GM03348 (cell line): ENCODE measurements at places on chromosomes 13 and 19.

DNA sequence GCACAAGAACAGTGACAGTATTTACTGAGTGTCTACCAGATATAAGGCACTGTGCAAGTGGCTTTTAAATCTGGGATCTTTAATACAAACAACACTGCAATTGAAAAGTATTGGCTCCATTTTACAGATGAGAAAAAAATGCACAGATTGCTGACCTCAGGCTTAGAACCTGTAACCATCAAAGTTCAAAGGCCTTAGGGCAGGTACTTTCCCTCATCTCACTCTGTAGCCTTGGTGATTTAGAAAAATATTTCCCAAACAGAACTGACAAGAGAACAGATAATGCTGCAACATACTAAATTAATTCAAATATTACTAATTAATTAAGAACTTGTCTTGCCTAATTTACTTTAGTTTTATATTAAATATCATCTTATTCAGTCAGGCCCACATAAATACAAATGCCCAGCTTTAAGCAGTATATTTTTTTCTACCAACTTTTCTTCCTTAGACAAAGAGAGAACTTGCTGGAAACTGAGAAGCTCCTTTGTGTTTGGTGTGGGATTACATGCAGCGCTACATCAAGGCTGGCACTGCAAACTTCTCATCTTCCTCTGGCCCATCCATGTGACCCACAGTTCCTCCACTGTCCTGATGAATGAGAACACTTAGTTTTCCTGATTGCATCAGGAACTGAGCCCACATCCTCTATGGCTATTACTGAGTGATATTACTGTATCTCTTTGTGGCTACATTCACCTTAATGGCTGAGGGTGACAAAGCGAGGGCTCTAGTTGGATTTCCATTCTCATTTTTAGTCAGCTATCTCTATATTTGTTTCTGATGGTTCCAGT lies 302.1 kb downstream of the ENOX1 start:
- no peak for DNase-seq

DNA sequence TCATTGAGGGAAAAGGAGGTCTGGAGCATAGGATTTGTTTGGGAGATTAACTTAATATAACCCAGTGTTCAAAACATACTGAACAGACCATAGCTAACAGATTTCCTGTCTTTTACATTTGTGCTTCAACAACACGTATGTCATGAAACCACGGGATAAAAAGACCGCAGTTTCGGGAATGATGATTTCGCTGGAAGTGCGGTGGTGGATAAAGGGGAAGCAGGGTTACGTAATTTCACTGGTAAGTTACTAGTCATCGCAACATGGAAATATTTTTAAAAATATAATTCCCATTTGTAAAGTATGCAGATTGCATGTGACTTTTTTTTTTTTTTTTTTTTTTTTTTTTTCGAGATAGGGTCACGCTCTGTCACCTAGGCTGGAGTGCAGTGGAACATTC lies 237.4 kb downstream of the LMO7 start:
- DNase-seq, result no peak

GRCh38 chr19:43957891-43958290 lies 6.9 kb downstream of the ZNF221 start:
- DNase-seq, result peak; percentile 58

DNA sequence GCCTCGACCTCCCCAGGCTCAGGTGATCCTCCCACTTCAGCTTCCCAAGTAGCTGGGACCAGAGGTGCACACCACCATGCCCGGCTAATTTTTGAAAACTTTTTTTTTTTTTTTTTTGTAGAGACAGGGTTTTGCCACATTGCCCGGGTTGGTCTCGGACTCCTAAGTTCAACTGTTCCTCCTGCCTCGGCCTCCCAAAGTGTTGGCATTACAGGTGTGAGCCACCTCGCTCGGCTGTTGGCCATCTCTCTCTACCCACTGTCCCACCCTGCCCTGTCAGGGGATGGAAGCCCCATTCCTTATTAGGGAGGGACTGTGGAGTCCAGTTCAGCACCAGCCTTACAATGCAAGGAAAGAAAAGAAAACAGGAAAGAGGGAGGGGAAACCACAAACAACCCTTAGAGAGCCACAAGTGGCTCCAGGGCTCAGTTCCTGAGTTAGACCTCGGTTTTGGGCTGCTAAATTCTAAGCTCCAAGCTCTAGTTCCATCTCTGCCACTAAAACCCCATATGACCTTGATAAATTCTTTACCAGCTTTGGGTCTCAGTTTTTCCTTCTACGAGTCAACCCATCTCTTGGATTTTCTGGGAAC lies 31.7 kb downstream of the ACTL9 start:
- DNase-seq, result no peak

DNA sequence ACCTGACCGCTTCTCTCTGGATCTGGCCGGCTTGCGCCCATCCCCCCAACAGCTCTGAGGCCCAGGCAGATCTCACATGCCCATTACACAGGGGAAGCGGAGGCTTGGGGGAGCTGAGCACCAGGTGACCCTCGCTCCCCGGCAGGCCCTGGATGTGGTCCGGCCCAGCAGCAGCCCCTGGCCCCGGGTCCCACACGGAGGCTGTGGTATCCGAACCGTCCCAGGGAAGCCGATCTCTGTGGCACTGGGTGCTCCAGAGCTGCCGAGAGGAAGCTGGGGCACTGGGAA lies 27.7 kb downstream of the SBNO2 start:
- no peak for DNase-seq

GRCh38 chr19:7505288-7505681 lies 10.6 kb upstream of the ZNF358 start:
- DNase-seq, result no peak

GRCh38 chr13:26308836-26309235 lies 54.9 kb downstream of the CDK8 start:
- DNase-seq, result no peak
